Hematopoietic multipotent progenitor cell treated with erythropoietin and hydrocortisone succinate and interleukin-3 and kit ligand, for 15 days (in vitro differentiated cells): ENCODE measurements at places on chromosomes 6 and 20.

DNA sequence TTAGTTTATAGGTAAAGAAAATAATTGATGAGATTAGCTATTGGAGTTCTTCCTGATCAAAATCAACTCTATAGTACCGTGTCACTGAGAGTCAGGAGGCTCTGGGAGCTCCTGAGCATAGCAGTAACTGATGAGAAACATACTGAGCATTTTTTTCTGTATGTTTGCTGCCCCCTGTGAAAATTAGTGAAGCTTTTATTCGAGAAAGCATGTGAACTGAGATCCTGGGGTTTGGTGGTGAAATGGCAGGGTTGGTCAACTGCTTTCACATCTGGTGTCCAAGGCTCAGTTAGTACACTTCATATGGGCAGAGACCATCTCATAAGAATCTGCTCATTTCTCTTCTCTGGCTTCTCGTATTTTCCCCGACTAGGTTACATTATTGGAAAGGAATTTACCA lies 4.1 kb upstream of the ABT1 start:
- no peak for DNase-seq

GRCh38 chr20:7499201-7499600 lies 441.1 kb downstream of the HAO1 start:
- DNase-seq, result no peak

GRCh38 chr20:40234593-40234992 lies 454.4 kb downstream of the MAFB start:
- no peak for DNase-seq

GRCh38 chr20:60334911-60335310 lies 376.7 kb downstream of the CDH26 start:
- DNase-seq, result no peak

DNA sequence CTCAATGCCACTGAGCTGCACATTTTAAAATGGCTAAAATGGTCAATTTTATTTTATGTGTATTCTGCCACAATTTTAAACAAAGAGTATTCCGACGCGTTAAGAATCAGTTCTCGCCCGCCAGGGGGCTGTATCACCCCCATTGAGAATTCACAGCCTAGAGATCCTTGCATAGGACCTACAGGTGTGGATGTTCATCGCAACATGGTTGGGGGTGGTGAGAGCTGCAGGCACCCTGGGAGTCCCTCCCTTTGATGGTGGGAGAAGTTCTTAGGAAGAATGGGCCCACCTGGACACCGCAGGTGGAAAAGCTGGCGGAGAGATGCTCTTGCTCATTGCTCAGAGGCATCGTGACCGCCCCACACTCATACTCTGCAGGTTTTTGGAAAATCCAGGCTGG lies 63.5 kb downstream of the SLC2A10 start:
- no peak for DNase-seq

GRCh38 chr6:156928126-156928525 lies 150.9 kb downstream of the ARID1B start:
- no peak for DNase-seq

- no peak for DNase-seq
Measured at GRCh38 chr20:3541887-3542721, 71.3 kb downstream of the ATRN start.

DNA sequence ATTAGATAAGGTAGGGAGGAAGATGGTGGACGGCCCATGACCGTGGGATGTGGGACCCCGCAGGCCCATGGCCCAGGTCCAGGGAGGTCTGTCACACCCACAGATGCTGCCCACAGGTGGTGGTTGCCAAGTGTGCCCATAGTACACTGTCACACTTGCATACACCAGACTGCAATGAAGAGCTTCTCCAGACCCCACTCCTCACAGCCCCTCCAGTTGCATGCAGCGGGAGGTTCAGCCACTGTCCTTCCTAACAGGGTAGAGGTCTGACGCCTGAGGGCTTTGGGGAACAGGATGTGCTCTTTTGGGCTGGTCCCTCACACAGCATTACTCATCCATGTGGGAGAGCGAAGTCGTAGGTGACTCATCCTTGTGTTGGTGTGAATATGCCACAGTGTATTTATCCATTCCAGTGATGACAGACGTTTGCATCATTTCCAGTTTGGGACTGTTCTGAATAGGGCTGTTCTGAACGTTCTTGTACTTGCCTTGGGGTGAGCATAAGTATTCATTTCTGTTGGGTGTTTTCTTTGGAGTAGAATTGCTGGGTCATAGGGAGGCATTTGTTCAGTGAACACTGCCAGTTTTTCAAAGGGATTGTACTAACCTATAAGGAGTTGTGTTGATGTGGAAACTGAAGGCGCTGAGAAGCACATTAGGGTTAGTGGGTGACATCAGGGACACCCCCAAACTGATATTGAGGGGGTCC lies 10.1 kb upstream of the PYGB start:
- peak; percentile 25 for DNase-seq

- peak; percentile 49 for DNase-seq
Measured at GRCh38 chr6:154509421-154510143, 903 bp downstream of the CNKSR3 start.

GRCh38 chr6:27472182-27472616 lies 706 bp downstream of the ZNF184 start:
- peak; percentile 51 for DNase-seq

GRCh38 chr6:36912586-36912985 lies 26.8 kb downstream of the C6orf89 start:
- DNase-seq, result no peak

DNA sequence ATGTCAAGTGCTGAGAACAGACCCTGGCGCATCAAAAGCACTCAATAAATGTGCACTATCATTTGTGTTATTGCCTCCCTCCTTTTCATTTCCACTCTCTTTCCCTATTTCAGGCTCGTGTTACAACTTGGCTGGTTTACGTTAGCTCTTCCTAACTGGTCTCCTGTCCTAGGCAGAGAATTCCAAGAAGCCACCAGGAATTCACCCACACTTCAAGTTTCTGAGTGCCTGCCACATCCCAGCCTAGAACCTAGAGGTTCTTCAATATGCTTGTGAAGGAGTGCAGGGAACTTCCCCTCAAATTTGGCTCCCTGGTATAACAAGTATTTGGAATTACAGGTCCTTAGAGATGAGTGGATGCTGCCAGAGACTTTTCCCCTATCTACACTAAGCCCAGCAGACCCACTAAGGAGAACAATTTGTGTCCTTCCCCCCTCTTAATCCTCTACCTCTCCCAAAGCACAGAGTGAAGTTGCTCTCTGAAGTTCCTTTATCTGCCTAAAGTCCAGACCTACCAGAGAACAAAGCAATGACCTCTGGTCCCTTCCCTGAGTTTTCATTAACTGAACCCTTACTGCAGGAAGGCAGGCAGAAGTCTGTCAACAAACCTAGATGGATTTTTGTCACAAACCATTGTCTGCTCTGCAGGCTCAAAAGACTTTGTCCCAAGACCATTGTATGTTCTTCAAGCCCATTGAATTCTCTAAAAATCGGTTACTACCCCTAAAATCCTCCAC lies 201.6 kb upstream of the JARID2 start:
- no peak for DNase-seq

DNA sequence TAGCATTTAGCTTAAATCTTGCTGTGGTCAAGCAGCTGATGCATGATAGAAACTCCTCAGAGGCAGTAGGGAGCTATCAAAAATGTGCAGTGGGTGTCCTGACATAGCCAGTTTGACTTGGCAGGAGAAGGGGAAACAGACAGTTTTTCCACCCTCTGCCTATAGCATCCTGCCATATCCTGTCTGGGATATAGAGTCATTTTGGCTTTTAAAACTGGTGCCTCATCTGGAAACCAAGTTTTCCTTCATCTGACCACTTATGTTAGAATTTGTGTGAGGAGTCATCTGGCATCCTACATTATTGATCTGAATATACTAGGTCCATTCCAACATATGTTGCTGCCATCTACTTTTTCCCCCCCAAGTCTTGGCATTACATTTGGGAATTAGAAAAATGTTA lies 284.1 kb downstream of the CD109 start:
- DNase-seq, result no peak

DNA sequence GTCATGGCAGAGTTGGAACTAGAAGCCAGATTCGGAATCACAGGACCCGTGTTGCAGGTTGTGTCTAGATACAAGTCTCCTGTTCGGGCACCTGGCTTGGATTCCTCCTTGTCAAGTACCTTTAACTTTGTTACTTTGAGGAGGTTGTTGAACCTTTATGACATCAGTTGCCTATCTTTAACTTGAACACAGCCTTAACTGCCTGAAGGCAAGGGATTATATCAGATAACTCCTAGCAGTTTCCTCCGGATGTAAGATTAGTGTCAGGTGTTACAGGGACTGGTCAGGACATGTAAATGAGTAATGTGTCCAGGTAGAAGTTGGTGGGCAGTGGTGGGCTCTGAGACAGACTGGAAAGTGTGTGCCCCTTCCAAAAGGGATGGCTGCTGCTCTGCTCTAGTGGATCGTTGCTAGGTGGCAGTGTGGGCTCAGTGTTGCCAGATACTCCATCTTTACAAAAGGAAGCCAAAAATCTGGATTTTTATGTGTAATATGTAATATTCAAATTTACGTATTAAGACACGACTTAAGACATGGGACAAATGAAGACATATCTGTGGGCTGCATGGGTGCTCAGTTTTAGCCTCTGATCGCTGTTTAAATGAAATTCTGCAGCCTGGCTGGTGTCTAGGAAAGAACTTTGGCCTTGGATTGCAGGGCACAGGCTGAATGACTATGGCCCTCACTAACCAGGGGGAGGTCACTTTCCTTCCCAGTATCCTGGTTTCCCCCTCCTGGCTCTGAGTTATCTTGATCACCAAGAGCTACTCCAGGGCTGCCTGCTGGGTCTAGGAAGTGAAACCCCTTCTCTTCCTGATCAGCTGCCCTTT lies 27.1 kb downstream of the CHMP4B start:
- no peak for DNase-seq

DNA sequence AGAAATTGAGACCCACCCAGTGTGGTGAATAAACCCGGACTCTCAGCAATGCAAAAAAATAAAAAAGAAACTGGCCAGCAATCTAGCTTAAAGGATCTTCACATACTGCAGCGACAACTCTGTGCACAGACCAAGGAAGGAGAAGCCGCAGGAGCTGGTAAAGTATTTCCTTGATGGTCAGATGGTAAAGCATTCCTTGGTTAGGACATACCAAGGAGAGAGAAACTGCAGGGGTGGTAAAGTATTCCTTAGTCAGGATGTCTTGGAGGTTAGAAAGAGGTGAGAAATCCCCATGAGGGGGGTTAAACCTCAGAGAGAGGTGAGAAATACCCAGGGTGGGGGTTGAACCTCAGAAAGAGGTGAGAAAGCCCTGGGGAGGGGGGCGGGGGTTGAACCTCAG lies 86.8 kb downstream of the PLG start:
- DNase-seq, result no peak

GRCh38 chr6:44666324-44666723 lies 278.8 kb downstream of the CDC5L start:
- no peak for DNase-seq

GRCh38 chr20:62066339-62066982 lies 780 bp upstream of the TAF4 start:
- peak; percentile 39 for DNase-seq

DNA sequence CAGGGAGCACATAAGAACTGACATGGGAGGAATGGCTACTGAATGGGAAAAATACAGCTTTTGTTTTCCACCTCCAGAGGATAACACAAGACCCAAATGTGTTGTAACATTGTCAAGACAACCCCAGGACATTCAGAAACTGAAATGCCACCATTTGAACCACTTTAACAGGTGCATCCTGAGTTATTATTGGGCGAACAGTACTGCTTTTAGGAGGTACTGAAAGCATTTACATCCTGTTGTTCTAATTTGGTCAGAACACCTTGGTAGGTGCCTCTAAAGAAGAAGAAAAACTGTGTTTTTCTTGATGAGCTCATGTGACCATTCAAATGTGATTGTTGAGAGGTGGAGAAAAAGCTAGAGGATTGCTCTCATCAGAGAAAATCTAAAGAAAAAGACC lies 6.4 kb upstream of the TXNDC5 start:
- DNase-seq, result no peak

- no peak for DNase-seq
Measured at GRCh38 chr6:6596529-6597328, 8.2 kb downstream of the LY86 start.

- DNase-seq, result no peak
Measured at GRCh38 chr6:1825277-1825676, 215.6 kb downstream of the FOXC1 start.

GRCh38 chr6:114253431-114253830 lies 89.4 kb downstream of the HS3ST5 start:
- DNase-seq, result no peak

DNA sequence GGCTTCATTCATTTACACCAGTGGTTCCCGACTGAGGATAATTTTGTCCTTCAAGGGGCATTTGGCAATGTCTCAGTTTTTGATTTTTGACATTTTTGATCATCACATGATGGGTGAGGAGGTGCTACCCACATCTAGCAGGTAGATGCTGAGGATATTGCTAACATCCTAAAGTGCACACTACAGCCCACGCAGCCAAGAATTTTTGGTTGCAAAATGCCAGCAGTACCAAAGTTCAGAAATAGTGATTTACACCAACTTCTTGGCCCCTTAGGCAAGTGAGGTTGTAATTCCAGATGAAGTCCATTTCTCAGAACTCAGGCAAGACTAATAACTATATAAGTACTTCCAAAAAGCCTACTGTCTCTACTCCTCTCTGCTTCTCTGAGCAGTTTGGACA lies 80.1 kb upstream of the TSHZ2 start:
- DNase-seq, result no peak

- no peak for DNase-seq
Measured at GRCh38 chr6:4327841-4328240, 192.5 kb upstream of the ECI2 start.

GRCh38 chr20:53011640-53012039 lies 39.5 kb downstream of the TSHZ2 start:
- DNase-seq, result no peak

DNA sequence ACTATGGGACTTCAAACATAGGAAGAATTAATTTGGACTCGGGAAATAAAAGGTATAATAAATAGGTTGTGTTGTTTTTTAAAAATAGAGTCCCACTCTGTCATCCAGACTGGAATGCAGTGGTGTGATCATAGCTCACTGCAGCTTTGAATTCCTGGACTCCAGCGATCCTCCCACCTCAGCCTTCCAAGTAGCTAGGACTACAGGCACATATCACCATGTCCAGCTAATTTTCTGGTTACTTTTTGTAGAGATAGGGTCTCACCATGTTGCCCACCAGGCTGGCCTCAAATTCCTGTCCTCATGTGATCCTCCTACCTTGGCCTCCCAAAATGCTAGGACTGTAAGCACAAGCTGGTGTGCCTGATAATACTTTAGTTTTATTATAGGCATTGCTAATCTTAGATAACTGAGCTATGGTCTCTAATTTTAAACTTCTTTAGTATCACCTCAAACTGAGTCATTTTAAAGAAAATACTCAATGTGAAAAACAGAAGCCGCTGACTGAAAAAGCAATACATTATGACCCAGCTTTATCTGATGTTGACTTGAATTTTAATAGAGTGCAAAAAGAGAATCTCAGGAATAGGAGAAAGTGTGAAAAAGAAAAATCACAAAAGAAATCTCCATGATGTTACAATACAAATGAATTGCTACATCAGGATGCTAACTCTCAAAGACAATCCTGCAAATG lies 251.0 kb downstream of the RNGTT start:
- DNase-seq, result no peak
